ENCODE measurements at places on chromosomes 12 and 14.

GRCh38 chr12:120741476-120742421 is 16.1 kb downstream of the ACADS start:
- DNase-seq = no peak

DNA sequence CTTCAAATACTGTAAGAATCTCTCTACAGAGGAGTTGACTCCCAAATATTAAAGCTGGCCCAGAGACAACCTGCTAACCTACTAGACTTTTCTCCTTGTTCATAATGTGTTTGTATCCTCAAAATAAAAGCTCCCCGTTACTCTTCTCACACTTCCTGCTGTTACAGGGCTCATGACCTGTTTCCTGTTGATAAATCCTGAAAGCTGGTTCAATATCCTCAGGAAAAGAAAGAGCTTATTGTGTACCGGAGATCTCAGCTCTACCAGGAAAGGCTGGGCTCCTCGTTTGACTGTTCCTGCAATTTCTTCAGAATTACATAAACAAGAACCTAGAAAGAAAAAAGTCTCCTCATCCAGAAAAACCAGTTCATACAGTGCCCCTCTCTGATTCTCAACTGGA is 30.8 kb downstream of the CLEC1A start:
- DNase-seq = no peak

- no peak for DNase-seq
Measured at GRCh38 chr14:22814941-22815713, at the start of gene SLC7A7. SLC7A7 (minus strand) TSS chr14:22815435; CDS start chr14:22813398, 2,037 bp downstream.

DNA sequence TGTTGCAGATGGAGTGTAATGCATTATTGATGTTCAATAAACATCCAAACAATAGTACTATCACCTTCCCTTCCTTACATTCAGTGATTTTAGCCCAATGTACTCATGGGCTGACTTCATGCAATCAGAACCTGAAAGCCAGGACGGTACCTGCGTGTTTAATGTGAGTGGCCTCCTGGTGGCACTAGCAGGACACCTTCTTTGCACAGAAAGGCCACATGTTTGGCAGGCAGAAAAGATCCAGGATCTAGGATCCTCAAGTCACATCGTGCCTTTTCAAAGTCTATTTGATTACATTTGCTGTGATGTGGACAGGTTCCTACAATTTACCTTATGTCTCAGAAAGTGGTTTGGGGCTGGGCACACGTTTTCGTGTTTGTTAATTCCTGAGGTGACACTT is 82.9 kb downstream of the NEDD1 start:
- no peak for DNase-seq

DNA sequence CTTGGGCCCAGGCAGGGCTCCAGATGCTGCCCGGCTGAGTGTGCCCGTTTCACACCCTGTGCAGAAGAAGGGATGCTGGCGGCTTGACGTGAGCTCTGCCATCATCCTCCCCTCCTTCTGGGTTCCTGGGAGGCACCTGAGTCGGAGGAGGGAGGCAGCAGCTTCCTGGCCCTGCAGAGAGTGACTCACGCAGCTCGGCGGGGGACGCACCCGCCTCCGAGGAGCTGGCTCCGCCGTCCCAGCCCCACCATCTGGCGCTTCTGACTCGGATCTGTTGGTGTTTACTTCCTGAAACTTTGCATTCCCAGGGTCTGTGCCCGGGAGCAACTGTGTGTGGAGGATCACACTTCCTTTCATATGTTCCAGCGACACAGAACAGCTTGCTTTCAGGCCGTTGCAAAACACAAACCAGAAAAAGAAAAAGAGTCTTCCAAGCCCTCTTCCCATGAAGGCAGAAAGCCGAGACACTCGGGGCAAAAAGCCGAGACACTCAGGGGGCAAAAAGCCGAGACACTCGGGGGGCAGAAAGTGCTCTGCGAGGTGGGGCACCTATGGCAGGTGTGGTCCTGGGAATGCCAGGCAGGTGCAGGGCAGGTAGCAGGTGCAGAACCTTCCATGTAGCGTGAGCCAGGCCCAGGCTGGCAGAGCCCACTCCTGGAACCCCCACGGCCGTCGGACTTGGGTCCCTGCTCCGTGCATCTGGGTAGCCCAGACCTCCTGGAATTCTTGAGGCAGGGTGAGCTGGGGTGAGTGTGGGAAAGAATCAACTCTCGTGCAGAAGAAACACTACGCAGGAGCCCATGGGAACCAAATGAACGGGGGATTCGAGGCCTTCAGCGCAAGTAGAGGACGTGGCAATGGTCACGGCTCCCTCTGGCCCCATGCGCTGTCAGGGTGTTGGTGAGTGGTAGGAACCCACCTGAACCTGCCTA is 27.6 kb upstream of the GALNT9 start:
- no peak for DNase-seq

All from cortex of kidney (tissue), 1 donor.